ENCODE measurements at places on chromosomes 3 and 15.
A peak's percentile ranks its signal among the peaks of the same experiment; 100 is the strongest.

DNA sequence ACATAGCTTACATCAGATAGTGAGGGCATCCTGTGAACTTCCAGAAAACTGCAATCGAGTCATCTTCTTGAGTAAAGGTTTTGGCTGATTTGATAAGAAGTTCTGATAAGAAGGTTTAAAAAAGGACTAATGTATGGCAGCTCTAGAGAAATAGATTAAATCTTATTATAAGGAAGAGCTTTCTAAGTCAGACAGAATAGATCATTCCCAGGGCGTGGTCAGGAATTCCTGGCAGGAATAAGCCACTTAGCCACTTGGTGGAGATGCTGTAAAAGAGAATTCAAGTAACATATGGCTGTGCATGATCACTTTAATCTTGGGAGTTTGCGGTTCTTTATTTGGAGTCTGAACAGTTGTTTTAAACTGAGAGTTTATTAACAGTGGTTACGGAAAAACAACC is 17.4 kb downstream of the PGBD4 start:
- no peak for DNase-seq

DNA sequence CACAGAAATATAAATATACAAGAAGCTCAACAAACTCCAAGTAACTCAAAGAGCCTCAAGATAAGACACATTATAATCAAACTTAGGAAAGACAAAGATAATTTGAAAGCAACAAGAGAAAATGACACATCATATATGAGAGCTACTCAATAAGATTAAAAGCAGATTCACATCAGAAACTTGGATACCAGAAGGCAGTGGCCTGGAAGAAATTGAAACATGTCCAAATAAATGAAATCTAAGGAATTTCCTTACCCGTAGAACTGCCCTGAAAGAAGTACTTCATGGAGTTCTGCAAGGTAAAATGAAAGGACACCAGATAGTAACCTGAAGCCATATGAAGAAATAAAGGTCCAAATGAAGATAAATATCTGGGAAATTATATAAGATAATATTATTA is 113.9 kb downstream of the LSAMP start:
- DNase-seq: no peak

DNA sequence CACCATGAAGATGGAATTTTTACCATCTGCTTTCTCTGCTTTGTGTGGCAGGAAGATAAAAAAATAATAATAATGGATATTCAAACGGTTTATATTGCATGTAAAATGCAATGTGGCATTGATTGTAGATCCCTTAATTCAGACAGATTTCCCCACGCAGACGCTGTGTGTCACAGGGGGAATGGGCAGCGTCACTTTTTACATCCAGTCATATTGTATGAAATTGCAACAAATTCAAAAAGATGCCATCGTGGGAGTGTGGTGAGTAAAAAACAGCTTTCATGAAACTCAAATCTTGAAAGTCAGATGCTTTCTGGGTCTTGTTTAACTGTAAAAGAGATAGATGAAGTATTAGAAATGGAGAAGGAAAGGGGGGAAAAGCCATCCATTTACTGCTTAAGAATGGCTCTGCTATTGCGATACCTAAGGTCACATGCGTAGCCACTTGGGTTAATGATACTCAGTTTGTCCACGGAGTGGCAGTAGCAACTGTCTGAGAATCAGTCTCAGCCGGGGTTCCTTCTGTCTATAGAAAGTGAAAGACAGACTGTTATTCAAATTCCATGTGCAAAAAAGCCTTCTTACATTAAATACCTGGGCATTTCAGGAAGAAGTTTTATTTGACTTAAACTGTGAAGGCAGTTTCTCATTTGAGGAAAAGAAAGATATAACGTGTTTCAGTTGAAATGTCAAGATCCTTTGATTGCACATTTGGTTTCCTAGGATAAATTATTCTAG is 28.5 kb downstream of the BTD start:
- peak; percentile 79 for DNase-seq

DNA sequence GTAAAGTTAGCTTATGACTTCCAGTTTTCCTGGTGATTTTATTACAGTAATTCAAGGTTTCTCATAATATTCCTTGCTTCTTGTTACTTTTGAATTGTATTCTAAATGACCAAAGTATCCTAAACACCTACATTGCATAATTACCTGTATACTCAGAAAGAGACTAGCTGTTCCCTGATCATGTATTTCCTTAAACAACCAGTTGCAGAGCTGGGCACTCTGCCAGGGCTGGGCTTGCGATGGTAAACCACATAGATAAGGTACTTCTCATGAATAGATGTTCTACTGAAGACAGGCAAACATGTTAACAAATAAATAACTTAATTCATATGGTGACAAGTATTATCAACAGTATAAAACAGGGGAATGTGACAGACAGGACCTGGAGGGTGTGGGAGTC is 142.3 kb upstream of the WNT5A start:
- no peak for DNase-seq

DNA sequence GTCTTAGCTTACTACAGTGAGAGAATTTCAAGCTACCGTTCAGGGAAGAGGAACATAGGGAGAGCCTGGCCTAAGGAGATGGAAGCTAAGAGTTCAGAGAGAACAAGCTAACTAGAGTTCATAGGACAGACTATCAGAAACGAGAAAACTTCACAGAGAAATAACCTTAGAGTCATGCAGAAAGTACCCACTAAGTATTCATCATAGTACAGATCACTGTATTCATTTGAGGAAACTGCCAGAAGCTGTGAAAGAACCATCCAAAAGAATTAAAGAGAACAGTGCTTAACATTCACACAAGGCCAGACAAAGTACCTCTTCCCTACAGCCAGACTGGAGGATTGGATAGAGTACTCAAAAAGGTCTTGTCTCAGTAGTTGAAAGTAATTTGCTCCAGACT is 15.2 kb upstream of the GBE1 start:
- DNase-seq: no peak

Measured in HS-27A (cell line).